ENCODE measurements at places on chromosomes 7 and 10. TPM values are rescaled to one million over a fixed set of nuclear protein-coding genes. Genes with fewer than 3 reads are reported as not detected.

Gene PNLIP
- total RNA-seq, result not detected

Gene FAM25A
- total RNA-seq, result not detected

Gene CUBN
- not detected for total RNA-seq

Gene NPY
- not detected for total RNA-seq

Gene CALHM1
- total RNA-seq, result not detected

Gene CALML3
- total RNA-seq, result not detected

Gene ETV1
- 2.4 TPM for total RNA-seq

Gene CDNF
- total RNA-seq, result not detected

Gene ARHGEF5
- total RNA-seq, result 24.4 TPM

Gene SFRP4
- not detected for total RNA-seq

Gene NAPEPLD
- 6.9 TPM for total RNA-seq

Gene EPO
- total RNA-seq, result not detected

Gene CH25H
- total RNA-seq, result not detected

Gene HOXA11
- total RNA-seq, result 74.3 TPM

Gene CYP26A1
- 2.1 TPM for total RNA-seq

Gene TACR2
- total RNA-seq, result 2.2 TPM

Gene TRPV6
- 0.55 TPM for total RNA-seq

Gene ZNF488
- 6.6 TPM for total RNA-seq

Gene ZNF22
- total RNA-seq, result 11.7 TPM

Gene CALY
- not detected for total RNA-seq

Gene UCMA
- not detected for total RNA-seq

Gene PDE6C
- total RNA-seq, result not detected

Gene C7orf33
- not detected for total RNA-seq

Gene SLC13A4
- not detected for total RNA-seq

Gene MSANTD7
- total RNA-seq, result 16.7 TPM

Gene DNAH11
- not detected for total RNA-seq

Gene VAX1
- total RNA-seq, result not detected

Gene MYL10
- total RNA-seq, result not detected

Gene LEP
- not detected for total RNA-seq

Gene INMT
- total RNA-seq, result not detected

Gene CDK5
- total RNA-seq, result 43.6 TPM

Gene NKX1-2
- total RNA-seq, result not detected

Gene MEST
- total RNA-seq, result 66.5 TPM

Gene LLCFC1
- not detected for total RNA-seq

Gene FAM25G
- not detected for total RNA-seq

Gene HKDC1
- 29.7 TPM for total RNA-seq

Gene TAS2R39
- total RNA-seq, result not detected

Gene TMEM140
- 1.8 TPM for total RNA-seq

Gene OR2A5
- total RNA-seq, result not detected

Gene KCTD7
- total RNA-seq, result 16.3 TPM

Gene ADRB1
- 1.3 TPM for total RNA-seq

Gene HOGA1
- 0.36 TPM for total RNA-seq

Gene SLC18A2
- not detected for total RNA-seq

Gene HOXA7
- 10.7 TPM for total RNA-seq

Gene SEMA3A
- total RNA-seq, result 9.4 TPM

Gene ITGA8
- total RNA-seq, result not detected

Gene SDK1
- not detected for total RNA-seq

Gene STOX1
- 0.69 TPM for total RNA-seq

Gene PRR15
- total RNA-seq, result 101 TPM

Gene SPDYE16
- 0.15 TPM for total RNA-seq

Gene LIPN
- total RNA-seq, result not detected

Gene UPK3B
- 96.8 TPM for total RNA-seq

Gene KIF11
- total RNA-seq, result 14.1 TPM

Gene TMEM60
- total RNA-seq, result 13.4 TPM

Gene METTL2B
- 33.8 TPM for total RNA-seq

Gene RNF32
- 1.9 TPM for total RNA-seq

Gene OR6V1
- total RNA-seq, result not detected

Gene BMPER
- total RNA-seq, result not detected

Gene CARD11
- not detected for total RNA-seq
